NCI-H1105 (cell line): ENCODE measurements at places on chromosomes 16 and 17.

- no peak for DNase-seq
Observed at GRCh38 chr17:47220531-47220999, 11.4 kb downstream of the MYL4 start.

- no peak for DNase-seq
Observed at GRCh38 chr17:42686520-42687128, 4.3 kb downstream of the CNTNAP1 start.

GRCh38 chr16:19659554-19659953, 58.5 kb downstream of the KNOP1 start:
- no peak for DNase-seq

- peak; percentile 92 for DNase-seq
Observed at GRCh38 chr17:76597156-76598003, 11.7 kb upstream of the ST6GALNAC2 start.

- DNase-seq = no peak
Observed at GRCh38 chr17:20105539-20106280, 96.6 kb downstream of the SPECC1 start.

DNA sequence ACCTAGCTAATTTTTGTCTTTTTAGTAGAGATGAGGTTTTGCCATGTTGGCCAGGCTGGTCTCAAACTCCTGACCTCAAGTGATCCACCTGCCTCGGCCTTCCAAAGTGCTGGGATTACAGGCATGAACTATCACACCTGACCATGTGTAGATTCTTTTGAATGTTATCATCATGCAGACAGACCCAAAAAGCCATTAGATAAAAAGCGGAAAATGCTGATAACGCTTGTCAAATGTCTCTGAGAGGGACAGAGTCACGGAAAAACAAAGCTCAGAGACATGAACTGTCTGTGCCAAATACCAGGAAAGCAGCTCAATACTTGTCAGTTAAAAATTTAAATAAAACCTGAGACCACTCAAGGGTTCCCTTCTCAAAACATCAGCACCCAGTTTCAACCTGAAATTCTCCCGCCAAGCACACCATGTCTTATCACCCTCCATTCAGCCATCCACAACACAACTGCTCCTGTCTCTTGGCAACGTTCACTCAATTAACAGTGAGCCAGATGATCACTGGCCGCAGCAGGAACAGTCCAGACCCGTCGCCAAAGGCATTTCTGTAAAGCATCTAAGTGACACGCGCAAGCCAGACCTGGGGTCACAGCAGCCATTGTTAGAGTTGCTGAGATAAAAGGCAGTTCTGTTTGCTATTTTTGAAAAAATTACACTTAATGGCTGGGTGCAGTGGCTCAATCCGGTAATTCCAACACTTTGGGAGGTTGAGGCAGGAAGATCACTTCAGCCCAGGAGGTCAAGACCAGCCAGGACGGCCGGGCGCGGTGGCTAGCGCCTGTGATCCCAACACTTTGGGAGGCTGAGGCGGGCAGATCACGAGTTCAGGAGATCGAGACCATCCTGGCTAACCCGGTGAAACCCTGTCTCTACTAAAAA, 29.7 kb downstream of the FANCA start:
- DNase-seq = no peak

DNA sequence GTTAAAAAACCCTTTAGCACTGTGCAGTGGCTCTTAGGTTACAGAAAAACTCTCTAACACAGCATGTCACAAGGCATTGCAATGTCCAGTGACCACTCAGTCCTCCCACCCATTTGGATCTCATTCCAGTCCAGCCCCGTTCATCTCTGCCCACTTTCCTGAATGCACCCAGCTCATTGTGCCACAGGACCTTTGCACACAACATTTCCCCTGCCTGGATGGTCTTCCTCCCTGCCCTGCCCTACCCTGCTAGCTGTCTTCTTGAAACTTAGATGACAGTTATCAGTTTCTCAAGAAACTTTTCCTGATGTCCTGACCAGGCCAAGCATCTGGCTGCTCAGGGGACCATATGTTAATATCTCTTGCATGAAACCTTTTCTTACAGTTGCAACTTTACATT, 67.2 kb downstream of the WWP2 start:
- no peak for DNase-seq

GRCh38 chr17:75271955-75272847, 1.2 kb upstream of the MIF4GD start:
- DNase-seq = no peak

- DNase-seq = peak; percentile 33
Observed at GRCh38 chr16:25014500-25015147, 545 bp downstream of the ARHGAP17 start.

GRCh38 chr17:79861413-79862216, 22.4 kb upstream of the CBX4 start:
- no peak for DNase-seq

DNA sequence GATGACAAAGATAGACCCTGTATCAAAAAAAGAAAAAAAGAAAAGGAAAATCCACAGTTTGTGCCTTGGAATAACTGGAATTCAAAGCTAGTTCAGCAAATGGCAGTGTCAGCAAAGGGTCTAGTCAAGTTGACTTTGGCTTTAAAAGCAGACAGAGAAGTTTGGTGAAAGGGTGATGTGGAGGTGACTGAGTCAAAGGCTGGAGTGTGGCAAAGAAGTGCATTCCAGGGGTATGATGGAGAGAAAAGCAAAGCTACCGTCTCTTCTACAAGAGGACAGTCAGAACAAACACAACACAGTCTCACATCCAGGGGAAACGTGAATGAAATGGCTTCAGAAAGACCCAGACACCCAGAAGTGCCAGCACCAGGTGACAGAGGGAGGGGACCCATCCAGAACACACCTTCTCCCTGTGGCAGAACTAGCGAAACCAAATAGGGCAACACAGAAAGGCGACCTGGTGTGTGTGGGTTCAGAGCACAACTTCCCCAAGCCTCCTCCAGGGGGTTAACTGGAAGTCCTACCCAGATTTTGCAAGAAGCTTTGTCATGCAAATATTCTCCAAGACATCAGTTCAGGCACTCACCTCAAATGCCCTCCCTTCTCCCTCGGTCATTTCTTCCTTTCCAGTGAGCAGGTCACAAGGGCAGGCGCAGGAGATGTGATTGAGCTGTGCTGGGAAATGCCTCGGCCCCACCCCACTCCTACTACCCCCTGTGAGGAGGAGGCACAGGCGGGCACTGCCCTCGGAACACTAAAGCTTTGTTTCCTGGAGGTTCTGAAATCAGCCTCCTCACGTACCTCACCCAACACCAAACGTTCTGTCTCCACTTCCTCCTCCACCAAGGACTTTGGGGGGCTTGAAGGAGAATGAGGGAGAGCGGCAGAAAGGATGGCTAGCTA, 481.9 kb downstream of the SOX9 start:
- DNase-seq = no peak

- no peak for DNase-seq
Observed at GRCh38 chr16:330741-331140, 21.8 kb downstream of the AXIN1 start.

DNA sequence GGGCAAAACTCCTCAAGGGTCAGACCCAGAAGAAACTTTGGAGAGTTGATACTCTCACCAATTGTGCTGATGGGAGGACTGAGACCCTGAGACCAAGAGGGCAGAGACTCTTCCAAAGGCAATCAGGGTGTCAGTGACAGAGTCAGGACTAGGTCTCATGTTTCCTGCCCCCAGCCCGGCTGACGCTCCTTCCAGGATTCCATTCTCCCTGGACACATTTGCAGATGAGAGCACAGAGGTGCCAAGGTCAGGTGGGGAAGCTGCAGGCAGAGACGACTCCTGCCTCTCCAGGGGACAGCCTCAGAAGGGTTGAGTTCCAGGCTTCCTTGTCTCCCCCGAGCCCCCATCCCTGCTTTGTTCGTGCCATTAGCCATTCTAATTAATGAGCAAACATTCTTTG, 174.1 kb downstream of the WSCD1 start:
- DNase-seq = no peak

DNA sequence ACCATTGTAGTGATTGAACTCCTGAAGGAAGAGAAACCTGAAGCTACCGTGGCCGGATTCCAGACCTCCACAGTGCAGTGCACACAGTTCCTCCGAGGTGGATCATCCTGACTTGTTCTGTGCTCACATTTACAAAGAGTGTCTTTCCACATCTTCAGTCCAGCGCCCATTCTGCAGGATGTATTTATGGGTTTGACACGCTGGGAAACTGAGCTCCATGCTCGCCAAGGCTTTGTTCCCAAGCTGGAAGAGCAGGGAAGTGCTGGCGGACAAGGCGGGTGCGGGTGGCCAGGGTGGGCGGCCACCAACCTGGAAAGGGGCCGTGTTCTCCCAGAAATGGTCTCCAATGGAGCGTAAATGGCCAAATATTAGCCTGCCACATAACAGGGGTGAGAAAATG, 227.9 kb downstream of the IRF8 start:
- no peak for DNase-seq

GRCh38 chr17:78357177-78357586, 2.7 kb downstream of the SOCS3 start:
- DNase-seq = no peak

DNA sequence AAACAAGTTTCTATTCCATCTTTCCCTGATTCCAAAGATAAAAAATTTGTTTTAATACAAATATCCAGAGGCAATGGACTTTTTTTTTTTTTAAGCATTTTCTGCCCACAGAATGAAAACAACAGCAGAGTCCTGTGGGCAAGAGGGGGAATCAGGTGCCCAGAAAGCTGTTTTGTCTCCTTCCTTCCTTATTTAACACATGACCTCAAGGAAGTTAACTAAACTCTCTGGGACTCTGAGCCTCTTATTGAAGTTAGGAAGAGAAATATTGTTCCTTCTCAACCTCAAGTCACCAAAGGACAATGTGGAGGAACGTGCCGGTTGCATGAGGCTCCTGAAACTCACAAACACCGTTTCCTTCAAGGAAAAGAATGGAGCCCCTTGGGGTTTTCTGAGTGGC, 34.9 kb downstream of the LITAF start:
- no peak for DNase-seq

- no peak for DNase-seq
Observed at GRCh38 chr17:15006421-15007128, 258.6 kb downstream of the PMP22 start.

- peak; percentile 4 for DNase-seq
Observed at GRCh38 chr16:71337631-71338030, 20.9 kb upstream of the CALB2 start.

DNA sequence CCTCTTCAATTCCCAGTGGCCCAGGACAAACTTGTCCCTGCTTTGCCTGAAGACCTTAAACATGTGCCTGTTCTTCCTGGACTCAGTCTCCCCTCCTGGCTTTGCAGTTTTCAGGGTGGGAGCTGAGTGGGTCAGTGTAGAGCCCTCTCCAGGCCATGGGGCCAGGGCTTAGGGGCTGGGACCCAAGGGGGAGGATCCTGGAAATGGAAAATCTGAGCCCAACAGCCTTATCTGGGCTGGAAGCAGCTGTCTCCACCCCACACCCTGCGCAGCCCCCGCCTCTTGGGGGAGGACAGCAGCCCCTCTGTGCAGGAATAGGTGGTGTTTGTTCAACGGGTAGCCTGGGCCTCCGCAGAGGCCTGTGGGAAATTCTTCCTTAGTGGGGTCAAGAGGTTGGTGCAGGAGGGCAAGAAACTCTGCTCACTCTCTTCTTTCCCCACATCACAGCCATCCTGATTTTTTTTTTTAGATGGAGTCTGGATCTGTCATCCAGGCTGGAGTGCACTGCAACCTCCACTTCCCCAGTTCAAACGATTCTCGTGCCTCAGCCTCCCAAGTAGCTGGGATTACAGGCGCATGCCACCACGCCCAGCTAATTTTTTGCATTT, 6.8 kb upstream of the SMTNL2 start:
- no peak for DNase-seq

GRCh38 chr16:56094231-56094630, 97.1 kb upstream of the GNAO1 start:
- DNase-seq = no peak

- DNase-seq = no peak
Observed at GRCh38 chr17:57705921-57706695, 39.0 kb downstream of the CCDC182 start.

GRCh38 chr16:22117609-22118008, 25.3 kb downstream of the VWA3A start:
- no peak for DNase-seq

GRCh38 chr16:16124438-16124837, 98.9 kb downstream of the ABCC6 start:
- no peak for DNase-seq

DNA sequence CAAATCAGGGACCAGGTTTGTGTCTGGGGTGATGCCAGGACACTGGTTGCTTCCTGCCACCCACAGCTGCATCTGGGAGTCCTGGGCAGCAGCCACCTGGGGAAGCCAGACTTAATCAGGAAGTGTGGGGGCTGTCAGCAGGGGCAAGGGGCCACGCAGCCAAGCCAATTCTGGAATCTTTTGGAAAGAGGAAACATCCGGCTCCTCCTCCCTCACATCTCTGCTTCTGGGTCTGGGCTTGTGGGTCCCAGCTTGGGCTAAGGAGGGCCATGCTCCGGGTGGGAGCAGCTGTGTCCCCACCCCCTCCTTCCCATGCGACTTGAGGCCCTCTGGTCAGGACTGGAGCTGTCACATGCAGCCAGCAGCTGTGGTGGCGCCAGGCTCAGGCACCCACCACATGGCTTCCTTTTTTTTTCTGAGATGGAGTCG, 37.0 kb upstream of the CCDC182 start:
- DNase-seq = no peak

DNA sequence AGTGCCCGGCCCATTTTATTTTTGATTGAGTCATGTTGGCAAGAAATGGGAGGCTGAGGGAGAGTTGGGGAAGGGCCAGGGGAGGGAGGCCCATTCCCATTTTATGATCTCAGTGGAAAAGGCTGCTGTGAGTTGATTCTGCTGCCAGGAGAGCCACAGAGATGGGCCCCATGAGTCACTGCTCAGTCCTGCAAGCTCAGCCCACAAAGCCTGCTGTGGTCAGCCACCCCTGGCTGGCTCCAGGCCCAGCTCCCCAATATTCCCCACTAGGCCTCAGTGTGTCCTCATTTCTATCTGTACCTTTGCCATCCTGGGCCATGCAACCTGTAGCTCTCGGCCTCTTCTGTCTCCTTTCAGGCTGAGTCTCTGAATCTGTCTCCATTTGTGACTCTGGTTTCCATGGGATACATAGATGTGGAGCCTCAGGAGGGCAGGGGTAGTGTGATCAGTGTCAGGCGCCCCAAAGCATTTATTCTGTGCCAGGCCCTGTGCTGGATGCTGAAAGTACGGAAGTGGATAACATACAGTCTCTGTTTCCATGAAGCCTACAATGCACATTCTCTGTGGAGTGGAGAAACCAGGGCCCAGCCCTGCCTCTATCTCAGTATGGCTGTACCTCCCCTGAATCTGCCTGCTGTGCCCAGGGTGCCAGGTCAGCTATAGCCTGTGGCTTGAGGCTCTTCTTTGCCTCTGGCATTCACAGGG, 1.9 kb upstream of the PLEKHG4 start:
- DNase-seq = no peak

DNA sequence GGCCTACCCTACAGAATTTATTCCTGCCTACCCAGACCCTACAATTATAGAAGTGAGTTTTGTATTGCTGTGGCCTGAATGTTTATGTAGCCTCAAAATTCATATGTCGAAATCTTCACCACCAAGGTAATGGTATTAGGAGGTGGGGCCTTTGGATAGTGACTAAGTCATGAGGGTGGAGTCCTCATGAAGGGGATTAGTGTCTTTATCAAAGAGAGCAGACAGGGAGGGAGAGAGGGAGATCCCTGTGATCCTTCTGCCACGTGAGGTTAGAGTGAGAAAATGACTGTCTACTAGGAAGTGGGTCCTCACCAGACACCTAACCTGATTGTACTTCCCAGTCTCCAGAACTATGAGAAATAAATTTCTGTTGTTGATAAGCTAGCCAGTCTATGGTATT, 981 bp upstream of the DUXB start:
- DNase-seq = no peak

- no peak for DNase-seq
Observed at GRCh38 chr16:85749771-85750145, 1.1 kb downstream of the C16orf74 start.
